ENCODE measurements at places on chromosomes 2 and 18. TPM values are rescaled to one million over a fixed set of nuclear protein-coding genes. Genes with fewer than 3 reads are reported as not detected.

GALNT3 gene
- polyA plus RNA-seq, result 10.6 TPM

GRCh38 chr2:95389245-95390119 lies 13.0 kb upstream of the FAHD2A start:
- DNase-seq, result no peak

DNA sequence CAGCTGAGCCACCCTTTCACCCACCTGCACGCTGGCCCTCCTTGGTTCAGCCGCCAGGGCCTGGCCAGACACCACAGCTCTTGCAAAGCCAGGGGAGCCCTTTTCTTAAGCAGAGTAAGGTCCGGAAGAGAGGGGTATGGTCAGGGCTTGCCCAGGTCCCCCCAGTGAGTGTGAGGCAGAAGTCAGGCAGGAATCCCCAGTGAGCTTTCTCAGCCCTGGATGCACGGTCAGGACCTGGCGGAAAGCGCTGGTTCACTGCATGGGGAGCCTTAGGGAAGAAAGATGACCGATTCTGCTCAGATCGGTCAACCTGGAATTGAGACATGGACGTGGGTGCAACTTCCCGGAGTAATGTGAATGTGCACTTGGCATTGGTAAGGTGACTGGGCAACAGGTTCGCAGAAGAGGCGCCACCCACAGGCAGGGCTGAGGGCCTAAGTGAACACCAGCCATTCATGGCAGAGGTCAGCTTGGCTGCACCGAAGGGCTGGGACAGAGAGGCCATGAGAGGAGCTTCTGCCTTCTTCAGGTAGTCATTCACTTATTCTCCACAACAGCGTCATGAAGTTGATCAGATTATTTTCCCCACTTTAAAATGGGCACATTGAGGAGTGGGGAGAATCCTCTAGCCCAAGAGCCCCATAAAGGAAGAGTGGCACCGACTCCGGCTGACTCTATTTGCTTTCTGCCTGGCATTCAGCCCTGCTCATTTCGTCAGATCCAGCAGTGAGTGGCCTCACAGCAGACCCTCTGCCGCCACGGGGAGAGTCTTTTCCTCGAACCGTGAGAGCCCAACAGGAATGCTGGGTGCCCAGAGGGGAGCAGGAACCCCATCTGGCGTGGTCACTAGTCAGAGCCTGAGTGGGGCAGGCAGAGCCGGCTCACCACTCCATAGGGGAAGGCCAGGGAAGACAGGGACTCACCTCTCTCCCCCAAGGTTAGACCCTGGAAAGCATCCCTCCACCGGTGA lies 35.8 kb downstream of the SCTR start:
- DNase-seq, result no peak

TCF7L1 gene
- polyA plus RNA-seq, result 49.9 TPM

GRCh38 chr18:3973191-3973850 lies 481.8 kb downstream of the DLGAP1 start:
- DNase-seq, result no peak

DNA sequence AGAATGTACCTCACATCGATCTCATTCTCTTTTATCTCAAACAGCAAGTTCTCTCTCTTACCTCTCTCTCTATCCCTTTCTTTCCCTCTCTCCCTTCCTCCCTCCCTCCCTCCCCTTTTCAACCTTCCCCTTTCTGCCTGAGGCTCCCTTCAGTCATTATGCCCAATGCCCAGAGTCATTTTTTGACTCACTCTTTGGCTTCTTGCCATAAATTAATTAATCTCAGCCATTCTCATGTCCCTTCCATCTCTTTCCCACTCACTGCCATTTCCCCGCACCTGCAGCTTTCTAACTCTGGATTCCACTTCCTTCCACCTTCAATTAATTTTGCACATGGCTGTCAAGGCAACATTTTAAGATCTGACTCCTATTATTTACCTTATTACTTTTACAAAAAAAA lies 60.1 kb downstream of the EVA1A start:
- no peak for DNase-seq

UGT1A5 gene
- not detected for polyA plus RNA-seq

GDF7 gene
- polyA plus RNA-seq, result 2.6 TPM

DSG3 gene
- not detected for polyA plus RNA-seq

DNA sequence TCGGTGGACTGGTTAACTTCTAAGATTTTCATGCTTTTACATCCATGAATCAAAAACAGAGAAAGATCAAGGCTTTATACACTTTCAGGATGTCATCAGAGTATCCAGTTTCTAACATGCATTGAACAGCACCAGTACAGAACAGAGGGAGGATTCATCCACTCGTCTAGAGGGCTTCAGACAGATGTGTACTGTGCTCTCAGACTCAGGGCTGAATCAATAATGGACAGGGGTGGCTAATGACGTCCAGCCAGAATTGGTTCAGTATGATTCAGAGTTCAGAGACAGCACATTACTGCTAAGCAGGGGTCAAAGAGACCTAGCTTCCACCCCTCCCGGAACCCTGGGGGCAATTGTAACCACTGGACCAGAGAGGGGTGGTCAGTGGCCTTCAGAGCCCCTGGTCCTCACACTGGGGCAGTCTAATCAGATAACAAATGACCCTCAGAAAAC lies 37.3 kb downstream of the RNU4ATAC start:
- DNase-seq, result no peak

- no peak for DNase-seq
Measured at GRCh38 chr18:79000997-79001396, 21.4 kb downstream of the SALL3 start.

DNA sequence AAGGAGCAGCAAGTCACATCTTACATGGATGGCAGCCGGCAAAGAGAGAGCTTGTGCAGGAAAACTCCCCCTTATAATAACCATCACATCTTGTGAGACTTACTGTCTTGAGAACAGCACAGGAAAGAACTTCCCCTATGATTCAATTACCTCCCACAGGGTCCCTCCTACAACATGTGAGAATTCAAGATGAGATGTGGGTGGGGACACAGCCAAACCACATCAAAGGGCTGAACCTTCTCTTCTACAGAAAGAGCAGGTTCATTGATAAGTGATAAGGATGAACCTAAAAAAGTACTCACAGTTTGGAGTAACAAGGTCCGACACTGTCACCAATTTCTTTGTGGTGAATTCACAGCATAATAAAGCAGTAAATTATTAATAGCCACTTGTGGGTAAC lies 422.2 kb upstream of the FSIP2 start:
- no peak for DNase-seq

GRCh38 chr2:19607931-19608771 lies 249.7 kb upstream of the OSR1 start:
- no peak for DNase-seq

SLC5A7 gene
- polyA plus RNA-seq, result 0.80 TPM

GRCh38 chr2:147550995-147551731 lies 293.7 kb upstream of the ACVR2A start:
- no peak for DNase-seq

GRCh38 chr2:157043786-157044185 lies 213.7 kb upstream of the GALNT5 start:
- no peak for DNase-seq

GRCh38 chr18:26854292-26854881 lies 11.1 kb downstream of the AQP4 start:
- no peak for DNase-seq

- no peak for DNase-seq
Measured at GRCh38 chr2:230811508-230811907, 53.2 kb upstream of the ITM2C start.

PROKR1 gene
- 0.17 TPM for polyA plus RNA-seq

GRCh38 chr2:23721454-23721826 lies 205.5 kb downstream of the ATAD2B start:
- no peak for DNase-seq

DNA sequence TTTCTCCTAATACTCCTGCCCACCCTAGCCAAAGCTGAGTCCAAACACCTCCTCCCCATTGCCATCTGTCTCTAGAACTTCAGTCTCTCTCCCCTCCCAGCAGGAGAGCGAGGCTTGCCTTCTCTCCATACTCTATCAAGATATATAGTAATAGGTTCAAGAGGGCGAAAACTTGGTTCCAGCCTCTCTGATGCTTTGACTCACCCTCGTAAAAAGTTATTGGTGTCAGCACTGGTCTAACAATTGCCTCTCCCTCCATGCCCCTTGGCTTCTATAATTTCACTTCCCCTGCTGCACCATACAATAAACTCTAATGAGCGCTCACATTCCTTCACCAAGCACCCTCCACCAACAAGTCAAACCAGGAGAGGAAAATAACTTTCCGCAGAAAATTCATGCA lies 797.3 kb downstream of the BCL11A start:
- DNase-seq, result no peak

DNA sequence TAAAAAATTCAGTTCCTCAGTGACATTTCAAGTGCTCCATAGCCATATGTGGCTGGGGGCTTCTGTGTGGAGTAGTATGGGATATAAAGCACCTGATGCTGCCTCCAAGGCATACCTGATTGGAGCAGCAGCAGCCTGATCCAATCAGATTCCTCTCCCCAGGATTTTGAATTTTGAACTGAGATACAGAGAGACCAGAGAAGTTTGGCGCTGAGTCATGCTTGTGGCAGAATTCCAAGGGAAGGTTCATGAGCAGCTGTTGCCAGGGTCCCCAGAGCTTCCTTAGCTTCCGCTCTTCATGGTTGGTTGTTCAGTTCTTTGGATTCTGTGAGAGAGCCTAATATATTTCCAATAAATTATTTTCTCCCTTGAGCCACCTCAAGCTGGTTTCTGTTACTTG lies 29.0 kb upstream of the CFAP36 start:
- DNase-seq, result no peak

UGT1A3 gene
- not detected for polyA plus RNA-seq

- no peak for DNase-seq
Measured at GRCh38 chr2:133400411-133400810, 167.9 kb downstream of the NCKAP5 start.

- no peak for DNase-seq
Measured at GRCh38 chr2:74471332-74472065, 981 bp downstream of the MRPL53 start.

GRCh38 chr2:199679883-199680282 lies 171.1 kb downstream of the FTCDNL1 start:
- no peak for DNase-seq

DNA sequence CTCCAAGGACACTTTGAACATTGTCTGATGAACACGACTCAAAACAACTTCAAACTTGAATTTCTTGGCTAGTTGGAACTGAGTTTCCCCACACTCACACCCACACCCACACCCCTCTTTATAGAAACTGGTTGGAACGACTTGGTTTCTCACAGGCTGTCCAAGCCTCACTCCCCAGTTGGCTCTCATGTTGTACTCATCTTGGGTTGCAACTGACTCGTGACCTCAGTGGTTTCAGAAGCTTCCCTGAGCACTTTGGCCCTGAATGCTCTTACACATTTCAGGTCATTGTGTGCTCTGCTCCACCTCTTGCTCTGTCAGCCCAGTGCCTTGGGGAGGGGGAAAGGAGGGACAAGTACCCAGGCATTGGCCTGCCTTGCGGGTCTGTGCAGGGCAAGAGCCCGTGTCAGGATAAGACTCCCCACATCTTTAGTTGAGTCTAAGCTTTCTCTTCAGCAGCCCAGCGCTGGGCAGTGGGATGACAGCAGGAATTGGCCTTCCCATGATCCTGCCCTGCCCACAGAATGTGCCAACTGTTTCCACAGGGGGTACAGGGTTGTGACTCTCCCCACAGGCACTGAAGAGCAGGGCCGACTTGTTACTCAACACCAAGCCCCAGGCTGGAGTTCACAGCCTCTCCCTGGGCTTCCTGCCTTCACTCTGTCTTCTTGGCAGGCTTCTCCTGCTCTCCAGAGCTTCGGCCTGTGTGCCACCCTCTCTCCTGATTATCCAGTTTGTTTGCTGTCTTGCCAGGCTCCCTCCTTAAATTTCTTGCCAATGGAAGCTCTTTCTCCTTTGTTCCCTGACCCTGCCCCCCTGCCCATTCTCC lies 104.6 kb downstream of the RTN4 start:
- DNase-seq, result no peak

G6PC2 gene
- 0.05 TPM for polyA plus RNA-seq

GRCh38 chr2:173002751-173003541 lies 72.7 kb upstream of the MAP3K20 start:
- no peak for DNase-seq

Data from renal cortex interstitium (tissue), 15 donors.